ENCODE measurements at places on chromosomes 5 and 9.
A peak's percentile ranks its signal among the peaks of the same experiment; 100 is the strongest.

- peak; percentile 93 for DNase-seq
Measured at GRCh38 chr9:93028448-93029006, 30.0 kb upstream of the SUSD3 start.

DNA sequence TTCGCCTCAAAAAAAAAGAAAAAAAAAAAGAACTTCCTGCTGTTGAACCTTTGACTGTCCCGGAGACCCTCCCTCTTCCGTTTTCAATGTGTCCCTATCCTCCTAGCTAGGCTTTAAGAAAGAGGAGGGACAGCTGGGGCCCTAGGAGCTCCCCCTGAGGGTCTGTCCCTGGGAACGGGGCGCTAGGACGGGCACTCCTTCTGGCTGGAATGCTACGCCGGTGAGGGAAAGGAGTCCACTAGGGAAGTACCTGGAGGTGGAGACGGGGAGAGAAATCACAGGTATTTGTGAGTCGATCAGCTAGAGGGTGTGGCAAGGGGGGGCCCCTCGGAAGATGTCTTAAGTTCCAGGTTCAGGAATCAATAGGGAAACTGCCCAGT, 4.6 kb downstream of the SIT1 start:
- no peak for DNase-seq

GRCh38 chr5:132498152-132498551, 7.6 kb upstream of the IRF1 start:
- no peak for DNase-seq

DNA sequence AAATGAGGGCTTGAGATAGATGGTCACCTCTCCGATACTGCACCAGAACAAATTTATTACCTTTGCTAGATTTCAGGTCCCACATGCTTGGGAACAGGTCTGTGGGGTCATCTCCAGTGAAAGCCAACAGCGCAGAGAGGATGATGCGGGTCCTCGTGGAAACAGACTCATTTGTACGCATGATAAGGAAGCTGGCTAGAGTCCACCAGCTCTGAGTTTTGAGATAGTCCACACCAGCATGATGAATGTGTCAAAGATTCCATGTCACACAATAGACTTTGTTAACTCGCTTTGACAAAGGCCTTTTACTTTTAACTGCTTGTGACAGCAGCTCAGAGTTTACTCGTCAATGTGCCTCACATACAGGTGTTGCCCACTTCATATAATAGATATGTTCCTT, 105.4 kb upstream of the TBCA start:
- no peak for DNase-seq

- DNase-seq, result peak; percentile 36
Measured at GRCh38 chr5:80686757-80687156, 32.0 kb upstream of the DHFR start.

DNA sequence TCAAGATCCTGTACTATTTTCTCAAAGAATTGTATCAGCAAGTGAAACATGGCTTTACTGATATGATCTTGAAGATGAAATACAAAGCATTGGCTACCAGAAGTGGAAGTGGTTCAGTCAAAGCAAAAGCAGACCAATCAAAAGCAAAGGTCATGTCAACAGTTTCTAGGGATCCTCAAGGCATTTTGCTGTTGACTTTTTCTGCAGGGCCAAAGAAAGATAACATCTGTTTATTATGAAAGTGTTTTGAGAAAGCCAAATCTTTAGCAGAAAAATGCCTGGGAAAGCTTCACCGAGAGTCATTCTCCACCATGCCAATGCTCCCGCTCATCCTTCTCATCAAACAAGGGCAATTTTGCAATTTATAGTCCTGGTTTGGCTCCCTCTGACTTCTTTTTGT, 90.3 kb upstream of the ACO1 start:
- DNase-seq, result no peak

DNA sequence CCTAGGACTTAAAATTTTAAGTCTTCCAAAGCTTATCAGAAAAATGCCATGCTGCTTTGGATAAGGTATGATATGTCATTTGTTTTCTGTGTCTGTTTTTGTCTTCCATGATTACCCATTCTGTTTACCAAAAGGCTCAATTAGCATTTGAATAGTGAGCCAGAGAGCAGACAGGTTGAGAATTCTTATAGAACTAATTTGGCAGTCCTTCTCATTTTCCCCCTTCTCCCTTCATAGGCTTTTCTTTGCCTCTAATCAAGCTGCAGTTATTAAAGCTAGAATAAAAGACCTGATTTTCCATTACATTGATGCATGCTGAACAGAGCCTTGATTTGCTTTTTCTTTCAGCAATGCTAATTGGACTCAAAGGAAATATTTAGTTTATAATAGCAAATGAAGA, 993.0 kb downstream of the MAT2B start:
- DNase-seq, result no peak

DNA sequence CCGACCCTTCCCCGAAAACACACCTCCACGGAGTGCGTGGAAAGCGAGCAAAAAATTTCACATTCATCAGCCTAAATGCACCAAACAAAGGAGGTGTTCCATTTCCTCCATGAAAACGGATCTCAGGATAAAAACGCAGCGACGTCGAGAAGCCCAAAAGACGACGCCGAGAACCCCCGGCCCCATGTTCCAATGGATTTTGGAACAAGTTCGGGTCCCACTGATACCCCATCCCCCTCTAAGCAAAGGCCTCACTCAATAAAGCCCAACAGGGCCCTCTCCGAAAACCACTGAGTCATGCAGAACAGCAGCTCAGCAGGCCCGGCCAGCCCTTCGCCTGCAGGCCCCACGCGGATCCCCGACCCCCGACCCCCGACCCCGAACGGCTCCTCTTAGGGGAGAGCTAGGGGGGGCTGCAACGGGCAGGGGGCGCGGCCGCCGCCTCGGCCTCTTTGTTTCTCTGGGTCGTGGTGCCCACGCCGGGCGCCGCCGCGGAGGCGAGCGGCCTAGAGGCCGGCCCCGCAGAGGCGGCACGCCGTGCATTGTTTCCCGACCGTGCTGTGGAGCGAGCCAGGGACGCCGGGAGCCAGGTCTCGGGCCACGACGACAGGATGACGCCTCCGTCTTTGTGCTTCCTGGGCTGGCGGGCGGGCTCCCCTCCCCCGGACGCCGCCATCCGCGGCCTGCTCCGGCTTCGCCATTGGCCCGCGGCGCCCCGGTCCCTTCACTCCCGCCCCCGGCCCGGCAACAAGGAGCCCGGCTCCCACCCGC, 915 bp downstream of the ZFAND5 start:
- DNase-seq, result no peak

- no peak for DNase-seq
Measured at GRCh38 chr5:139131465-139131864, 66.7 kb downstream of the SIL1 start.

- no peak for DNase-seq
Measured at GRCh38 chr5:90438100-90438499, 28.5 kb upstream of the CETN3 start.

- no peak for DNase-seq
Measured at GRCh38 chr5:40873286-40873880, 32.2 kb downstream of the CARD6 start.

DNA sequence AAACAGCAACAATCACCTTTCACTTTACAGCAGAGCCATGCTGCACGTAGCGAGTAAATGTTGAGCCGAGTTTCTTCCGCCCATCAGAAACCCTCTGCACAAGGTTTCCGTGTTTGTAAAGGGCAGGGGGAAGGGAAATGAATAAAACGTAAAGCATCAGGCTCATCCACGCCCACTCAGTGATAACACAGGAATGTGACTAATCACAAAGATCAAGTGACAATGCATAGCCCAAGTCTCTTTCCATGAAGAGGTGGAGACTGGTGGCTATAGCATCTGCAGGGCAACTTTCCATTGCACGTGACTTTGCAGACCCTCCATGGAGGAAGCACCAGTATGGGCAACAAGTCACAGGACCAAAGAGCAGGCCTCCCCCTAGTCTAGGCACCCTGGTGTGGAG, 56.6 kb downstream of the CAMSAP1 start:
- DNase-seq, result no peak

- DNase-seq, result no peak
Measured at GRCh38 chr5:76794871-76795270, 24.0 kb upstream of the F2RL1 start.

GRCh38 chr9:223152-223551, 8.5 kb downstream of the DOCK8 start:
- no peak for DNase-seq

GRCh38 chr5:26582350-26583045, 455.9 kb downstream of the CDH9 start:
- no peak for DNase-seq

DNA sequence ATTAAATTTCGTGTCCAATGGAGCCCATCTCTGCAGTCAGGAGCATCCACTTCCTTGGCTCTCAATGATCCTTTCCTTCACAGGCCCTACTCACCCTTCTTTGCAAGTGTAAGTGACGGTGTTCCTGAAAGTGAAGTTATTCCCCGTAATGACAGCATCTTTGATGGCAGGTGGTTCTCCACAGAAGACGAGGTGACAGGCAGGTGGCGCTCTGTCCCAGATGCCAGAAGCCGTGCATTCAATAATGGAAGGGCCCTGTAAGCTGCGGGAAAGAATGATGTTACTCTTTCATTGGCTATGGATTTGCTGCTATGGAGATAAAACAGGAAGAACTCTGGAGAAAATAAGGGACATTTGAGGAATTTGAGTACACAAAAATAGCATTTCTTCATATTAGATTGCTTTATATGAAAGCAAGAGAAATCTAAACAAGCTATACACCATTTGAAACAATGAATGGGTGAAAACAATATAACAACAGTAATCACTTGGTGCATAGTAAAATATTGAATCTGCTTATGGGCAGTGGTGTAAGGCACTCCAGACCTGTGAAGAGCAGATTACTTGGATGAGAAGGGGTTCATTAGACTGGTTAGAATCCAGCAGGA, 89.9 kb upstream of the TXNDC8 start:
- DNase-seq, result no peak

DNA sequence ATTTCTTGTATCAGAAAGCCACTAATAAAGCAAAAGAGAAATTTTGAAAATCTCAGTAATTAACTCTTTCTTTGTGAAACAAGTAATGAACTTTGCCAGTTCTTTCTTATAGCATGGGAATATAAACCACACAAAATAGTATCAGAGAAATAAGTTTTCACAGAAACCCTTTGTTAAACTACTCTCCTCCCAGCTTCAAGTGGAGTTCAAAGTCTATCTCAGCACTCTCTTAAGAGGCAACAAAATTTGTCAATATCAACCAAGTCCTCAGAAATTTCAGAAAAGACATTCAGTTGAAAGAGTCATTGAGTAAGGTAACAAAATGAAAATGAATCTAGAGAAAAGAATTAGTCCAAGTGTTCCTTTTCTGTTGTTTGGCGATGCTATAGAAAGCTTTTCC, 89.3 kb downstream of the NTRK2 start:
- no peak for DNase-seq

- DNase-seq, result peak; percentile 19
Measured at GRCh38 chr5:139651853-139652787, 4.0 kb downstream of the CXXC5 start.

GRCh38 chr5:108093186-108093585, 288.7 kb downstream of the FBXL17 start:
- peak; percentile 18 for DNase-seq

DNA sequence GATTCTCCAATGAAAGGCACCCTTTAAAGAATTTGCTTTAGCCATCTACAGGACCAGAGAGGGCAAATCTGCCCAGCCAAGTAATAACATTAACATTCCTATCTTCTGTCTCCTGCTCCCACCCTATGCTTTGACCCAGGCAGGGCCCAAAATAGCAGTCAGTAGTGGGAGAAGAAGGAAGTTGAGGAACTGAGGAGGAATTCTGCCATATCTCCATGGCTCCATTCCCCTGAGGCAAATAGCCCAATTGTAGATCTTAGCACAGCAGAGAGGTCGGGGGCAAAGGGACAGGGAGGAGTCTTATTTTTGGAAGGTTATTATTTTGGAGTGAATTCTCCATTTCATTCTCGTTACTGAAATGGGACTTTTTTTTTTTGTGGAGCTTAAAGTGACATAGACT, 111.1 kb upstream of the IFNK start:
- DNase-seq, result no peak

- DNase-seq, result no peak
Measured at GRCh38 chr5:67648201-67648671, 451.6 kb upstream of the CD180 start.

- no peak for DNase-seq
Measured at GRCh38 chr5:41738710-41739354, 131.4 kb downstream of the OXCT1 start.

GRCh38 chr5:73451224-73452130, 2.9 kb upstream of the FOXD1 start:
- no peak for DNase-seq

- no peak for DNase-seq
Measured at GRCh38 chr5:98217138-98217537, 556.3 kb upstream of the RGMB start.

GRCh38 chr5:109394806-109395205, 15.0 kb downstream of the PJA2 start:
- DNase-seq, result no peak

DNA sequence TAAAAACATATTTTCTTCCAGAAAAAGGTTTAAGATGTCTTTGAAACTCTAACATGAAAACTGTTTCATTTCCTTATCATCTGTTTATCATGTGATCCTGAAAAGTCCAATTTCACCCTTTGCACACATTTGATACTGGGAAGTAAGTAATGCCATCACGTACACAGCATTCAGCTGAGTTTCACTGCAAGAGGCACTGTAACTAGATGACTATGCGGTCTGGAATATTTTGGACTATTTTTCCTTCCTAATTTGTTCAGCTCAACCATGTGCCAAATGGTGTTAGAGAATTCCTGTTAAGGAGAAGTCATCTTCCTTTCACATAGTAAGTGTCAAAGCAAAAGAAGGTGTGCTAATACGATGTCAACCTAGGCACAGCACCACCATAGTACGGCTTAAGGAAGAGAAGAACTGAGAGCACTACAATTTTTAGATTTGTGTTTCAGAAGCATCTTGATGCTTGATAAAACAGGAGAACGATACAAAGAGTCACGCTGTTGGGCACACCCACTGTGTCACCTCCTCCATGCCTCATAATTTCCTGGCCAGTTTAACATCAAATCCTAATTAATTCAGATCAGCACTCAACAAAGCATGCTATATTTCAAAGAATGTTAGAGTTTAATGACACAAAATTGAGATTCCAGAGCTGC, 77.5 kb downstream of the GNAQ start:
- DNase-seq, result no peak

GRCh38 chr5:126450346-126450745, 27.1 kb downstream of the GRAMD2B start:
- DNase-seq, result no peak

DNA sequence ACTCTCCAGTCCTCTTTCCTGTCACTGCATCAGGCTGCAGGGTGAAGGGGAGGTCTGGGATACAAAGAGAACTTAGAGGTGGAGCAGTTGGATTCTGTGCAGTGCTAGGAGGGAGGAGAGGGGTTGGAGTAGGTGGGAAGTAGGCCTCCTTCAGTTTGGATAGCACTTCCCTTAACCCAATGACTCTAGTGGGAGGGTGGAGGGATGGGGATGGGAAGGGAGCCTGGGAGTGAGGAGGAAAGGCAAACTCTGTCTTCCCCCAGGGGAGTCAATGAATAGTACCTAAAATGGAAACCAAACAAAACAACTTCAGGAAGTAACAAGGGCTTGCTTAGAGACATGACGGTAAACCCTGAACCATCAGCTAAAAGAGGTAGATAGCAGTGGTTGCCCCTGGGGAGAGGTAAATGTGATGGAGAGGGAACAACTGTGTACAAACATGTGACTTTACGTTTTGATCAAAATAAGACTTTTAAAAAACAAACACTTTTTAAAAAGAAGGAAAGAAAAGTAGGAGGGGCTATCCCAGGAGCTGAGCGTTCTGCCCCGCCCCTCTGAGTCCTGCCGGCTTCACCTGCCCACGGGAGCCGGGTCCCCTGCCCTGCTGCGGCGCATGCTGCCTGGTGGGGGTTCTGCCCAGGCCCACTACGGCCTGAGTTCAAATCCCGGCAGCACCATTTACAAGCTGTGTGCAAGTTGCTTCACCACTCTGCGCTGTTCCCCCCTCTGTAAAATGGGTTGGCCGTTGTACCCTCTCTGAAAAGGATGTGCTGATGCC, 30.9 kb downstream of the GSN start:
- no peak for DNase-seq

Data from AML-193 (cell line).